ENCODE measurements at places on chromosomes 5 and 9. TPM values are rescaled to one million over a fixed set of nuclear protein-coding genes. Genes with fewer than 3 reads are reported as not detected.

DNA sequence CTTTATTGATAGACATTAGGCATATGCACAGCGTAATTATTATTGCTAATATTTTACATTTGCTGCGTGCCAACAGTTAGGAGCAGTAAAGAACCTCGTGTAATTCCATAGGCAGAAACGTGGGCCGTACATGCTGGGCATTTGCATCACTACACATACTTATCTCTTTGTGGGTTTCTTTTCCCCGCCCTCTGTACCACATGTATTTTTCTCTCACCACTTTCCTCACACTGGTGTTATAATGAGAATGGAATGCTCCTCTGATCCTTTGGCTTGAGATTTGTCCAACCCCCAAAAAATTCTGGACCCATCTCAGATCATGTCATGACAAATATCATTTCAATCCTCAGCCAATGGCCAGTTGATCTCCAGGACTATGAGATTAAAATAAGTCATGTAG, 1952.6 kb upstream of the WWC1 start:
- no peaks in the 10 kb centered on the region for H3K4me1 ChIP-seq
- no peak for DNase-seq
- H3K36me3 ChIP-seq: no peaks in the 10 kb centered on the region

DNA sequence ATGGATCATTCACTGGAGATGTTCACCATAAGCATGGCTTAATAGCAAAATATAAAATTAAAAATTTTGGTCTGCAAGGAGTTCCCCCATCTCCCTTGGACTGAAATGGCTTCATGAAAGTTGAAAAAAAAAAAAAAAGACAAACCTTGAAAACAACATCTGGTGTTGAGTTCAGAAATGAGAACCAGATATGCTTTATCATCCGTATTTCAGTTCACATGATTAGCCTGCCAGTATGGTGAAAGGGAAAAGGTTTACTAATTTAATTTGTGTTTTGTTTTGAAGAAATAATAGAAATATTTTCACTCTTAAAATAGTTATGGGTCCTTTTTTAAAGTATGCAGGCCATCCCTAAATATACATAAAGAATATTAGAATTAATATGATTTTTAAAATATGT, 67.8 kb downstream of the TMEM167A start:
- H3K4me3 ChIP-seq: no peak overlapping the region
- H3K36me3 ChIP-seq: no peaks in the 10 kb centered on the region
- H3K27ac ChIP-seq: no peak overlapping the region
- no peaks in the 10 kb centered on the region for H3K4me1 ChIP-seq
- no peak for DNase-seq

DNA sequence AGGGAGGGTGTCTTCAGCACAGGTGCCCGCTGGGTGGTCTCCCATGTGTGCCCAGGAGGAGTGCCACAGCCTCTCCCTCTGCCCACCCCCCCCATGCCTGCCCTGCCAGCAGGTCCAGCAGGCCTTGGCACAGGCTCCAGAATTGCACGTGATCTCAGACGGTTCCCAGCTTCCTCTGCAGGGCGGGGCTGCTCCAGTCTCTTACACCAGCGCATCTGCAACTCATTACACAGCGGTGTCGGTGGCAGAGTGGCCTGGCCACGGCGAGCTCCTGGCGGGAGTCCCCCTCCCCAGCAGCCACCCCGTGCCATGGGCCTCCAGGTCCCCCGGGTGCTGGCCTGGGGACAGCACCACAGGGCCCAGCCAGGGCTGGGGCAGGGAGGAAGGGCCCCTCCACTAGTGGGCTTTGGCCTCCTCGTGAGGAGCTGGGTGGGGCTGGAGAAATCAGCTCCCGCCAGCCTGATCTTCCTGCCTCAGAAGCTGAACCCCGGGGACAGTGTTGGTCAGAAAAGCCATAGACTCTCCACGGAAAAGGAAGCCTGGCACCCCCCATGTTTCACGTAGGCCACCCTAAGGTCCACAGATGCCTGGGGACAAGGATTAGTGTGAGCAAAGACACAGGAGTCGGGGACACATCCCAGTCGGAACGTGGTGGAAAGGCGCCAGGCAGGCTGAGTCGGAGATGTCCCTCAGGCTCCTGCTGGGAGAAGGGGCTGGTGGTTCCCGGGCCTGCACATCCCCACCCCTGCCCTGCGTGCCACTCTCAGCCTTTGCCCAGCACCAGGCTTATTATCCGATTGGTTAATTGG, 40.2 kb downstream of the RXRA start:
- no peaks in the 10 kb centered on the region for H3K27me3 ChIP-seq
- no peaks in the 10 kb centered on the region for H3K36me3 ChIP-seq
- no peak overlapping the region for H3K4me3 ChIP-seq
- H3K27ac ChIP-seq: no peak overlapping the region
- no peak for DNase-seq

- no peak overlapping the region for H3K4me3 ChIP-seq
- peaks cover 19% of the 10 kb centered on the region for H3K36me3 ChIP-seq
- H3K4me1 ChIP-seq: no peaks in the 10 kb centered on the region
- H3K27me3 ChIP-seq: no peaks in the 10 kb centered on the region
- no peak for DNase-seq
- no peak overlapping the region for H3K27ac ChIP-seq
These were observed 41.7 kb upstream of the SMC5 start for GRCh38 chr9:70217029-70217428.

GRCh38 chr9:98902516-98902915, 41.2 kb upstream of the COL15A1 start:
- no peak overlapping the region for H3K27ac ChIP-seq
- peaks cover 4% of the 10 kb centered on the region for H3K27me3 ChIP-seq
- peaks cover 5% of the 10 kb centered on the region for H3K4me1 ChIP-seq
- no peak overlapping the region for H3K4me3 ChIP-seq
- no peak for DNase-seq

DNA sequence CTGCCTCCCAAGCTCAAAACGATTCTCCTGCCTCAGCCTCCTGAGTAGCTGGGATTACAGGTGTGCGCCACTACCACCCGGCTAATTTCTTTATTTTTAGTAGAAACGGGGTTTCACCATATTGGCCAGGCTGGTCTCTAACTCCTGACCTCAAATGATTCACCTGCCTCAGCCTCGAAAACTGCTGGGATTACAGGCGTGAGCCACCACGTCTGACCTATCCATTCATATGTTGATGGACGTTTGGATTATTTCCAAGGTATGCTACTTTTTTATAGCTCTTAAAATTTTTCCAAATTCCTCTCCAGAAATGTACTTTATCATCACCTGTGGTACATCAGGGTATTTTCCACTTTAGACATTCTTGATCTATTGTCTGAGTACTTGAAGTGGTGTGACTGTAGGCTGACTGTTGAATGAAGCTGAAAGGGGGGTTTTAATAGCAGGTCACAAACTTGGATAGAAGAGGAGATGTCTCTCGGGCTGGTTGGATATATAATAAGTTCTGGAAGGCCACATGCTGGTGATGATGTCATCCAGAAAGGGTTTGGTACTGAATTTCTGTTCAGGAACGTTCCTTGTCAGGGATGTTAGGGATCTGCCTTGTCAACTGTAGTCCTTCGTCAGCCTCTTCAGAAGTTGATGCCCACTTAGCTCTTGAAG, 7.4 kb downstream of the CTNNA1 start:
- no peak overlapping the region for H3K27ac ChIP-seq
- peaks cover 26% of the 10 kb centered on the region for H3K36me3 ChIP-seq
- no peak for DNase-seq
- H3K4me1 ChIP-seq: peaks cover 21% of the 10 kb centered on the region
- H3K27me3 ChIP-seq: peaks cover 32% of the 10 kb centered on the region
- H3K4me3 ChIP-seq: no peak overlapping the region

The LMNB1 gene
- 198 TPM for total RNA-seq

DNA sequence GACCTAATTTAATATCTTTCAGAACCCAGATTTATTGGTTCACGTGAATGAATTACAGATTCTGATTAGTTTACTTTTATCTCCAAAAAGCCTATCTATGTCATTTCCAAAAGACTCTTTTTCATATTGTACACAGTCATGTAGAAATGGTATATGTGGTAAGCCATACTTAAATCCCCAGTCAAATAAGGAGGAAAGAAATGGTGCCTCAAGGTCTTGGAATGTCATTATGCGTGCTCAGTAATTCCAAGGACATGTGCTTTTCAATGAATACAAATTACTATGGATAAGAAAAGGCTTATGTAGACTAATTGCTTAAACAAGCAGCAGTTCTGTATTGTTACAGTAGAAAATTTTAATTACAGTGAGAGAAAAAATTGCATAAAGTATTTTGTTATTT, 64.1 kb upstream of the TYRP1 start:
- no peak overlapping the region for H3K4me3 ChIP-seq
- no peak for DNase-seq
- no peaks in the 10 kb centered on the region for H3K4me1 ChIP-seq
- no peaks in the 10 kb centered on the region for H3K27me3 ChIP-seq
- no peaks in the 10 kb centered on the region for H3K36me3 ChIP-seq
- no peak overlapping the region for H3K27ac ChIP-seq

GRCh38 chr5:62317810-62318209, 11.8 kb downstream of the KIF2A start:
- H3K4me3 ChIP-seq: no peak overlapping the region
- peak overlapping the region; percentile 55 for H3K27ac ChIP-seq
- H3K27me3 ChIP-seq: no peaks in the 10 kb centered on the region
- peaks cover 59% of the 10 kb centered on the region for H3K36me3 ChIP-seq
- H3K4me1 ChIP-seq: peaks cover 76% of the 10 kb centered on the region
- no peak for DNase-seq

GRCh38 chr5:102130386-102130785, 165.7 kb downstream of the SLCO4C1 start:
- no peak overlapping the region for H3K4me3 ChIP-seq
- no peaks in the 10 kb centered on the region for H3K27me3 ChIP-seq
- no peaks in the 10 kb centered on the region for H3K4me1 ChIP-seq
- DNase-seq: no peak

The GRIA1 gene
- total RNA-seq: not detected

DNA sequence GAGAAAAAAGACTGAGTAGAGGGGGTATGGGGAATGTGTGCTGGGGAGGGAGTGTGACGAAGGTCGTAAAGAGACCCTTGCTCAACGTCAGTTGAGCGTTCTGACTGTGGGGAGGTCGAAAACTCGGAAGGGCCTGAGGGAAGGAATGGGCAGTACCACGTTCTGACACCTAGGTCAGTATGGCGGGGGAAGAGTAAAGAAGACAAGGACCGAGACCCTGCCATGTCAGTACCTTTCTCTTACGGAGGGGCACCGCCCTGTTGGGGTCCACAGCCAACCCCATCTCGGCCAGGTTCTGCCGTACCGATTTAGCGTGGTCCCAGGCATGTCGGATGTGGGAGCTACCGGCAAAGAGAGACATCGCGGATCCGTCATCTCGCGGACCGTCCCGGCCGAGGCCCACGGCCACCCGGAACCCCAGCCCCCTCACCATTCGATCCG, 375 bp downstream of the NOP16 start:
- peak overlapping the region; percentile 98 for H3K4me3 ChIP-seq
- H3K27ac ChIP-seq: peak overlapping the region; percentile 99
- H3K27me3 ChIP-seq: no peaks in the 10 kb centered on the region
- H3K36me3 ChIP-seq: peaks cover 66% of the 10 kb centered on the region
- peak; percentile 20 for DNase-seq
- peaks cover 29% of the 10 kb centered on the region for H3K4me1 ChIP-seq

The PTGDS gene
- not detected for total RNA-seq

The CCDC187 gene
- total RNA-seq: 0.07 TPM

The STK32A gene
- not detected for total RNA-seq

The CDC25C gene
- total RNA-seq: 12.2 TPM

The ASB6 gene
- total RNA-seq: 16.6 TPM

The GAPT gene
- total RNA-seq: not detected

- H3K4me1 ChIP-seq: no peaks in the 10 kb centered on the region
- no peak overlapping the region for H3K4me3 ChIP-seq
- no peak for DNase-seq
- H3K27me3 ChIP-seq: no peaks in the 10 kb centered on the region
These were observed 365.3 kb downstream of the BNC2 start for GRCh38 chr9:16505199-16505598.

- H3K36me3 ChIP-seq: peaks cover 4% of the 10 kb centered on the region
- peak; percentile 71 for DNase-seq
- H3K27ac ChIP-seq: no peak overlapping the region
- no peaks in the 10 kb centered on the region for H3K4me1 ChIP-seq
- H3K27me3 ChIP-seq: peaks cover 11% of the 10 kb centered on the region
- H3K4me3 ChIP-seq: no peak overlapping the region
These were observed 107.7 kb downstream of the TENT4A start for GRCh38 chr5:6820851-6821479.

- H3K4me1 ChIP-seq: no peaks in the 10 kb centered on the region
- H3K4me3 ChIP-seq: no peak overlapping the region
- no peak for DNase-seq
- no peaks in the 10 kb centered on the region for H3K36me3 ChIP-seq
- no peaks in the 10 kb centered on the region for H3K27me3 ChIP-seq
These were observed 282.7 kb downstream of the ENC1 start for GRCh38 chr5:74357827-74358226.

The PRDM9 gene
- not detected for total RNA-seq

- H3K4me3 ChIP-seq: no peak overlapping the region
- DNase-seq: no peak
- H3K27ac ChIP-seq: no peak overlapping the region
- H3K36me3 ChIP-seq: peaks cover 3% of the 10 kb centered on the region
These were observed 109.1 kb downstream of the SUSD1 start for GRCh38 chr9:112065806-112066606.

DNA sequence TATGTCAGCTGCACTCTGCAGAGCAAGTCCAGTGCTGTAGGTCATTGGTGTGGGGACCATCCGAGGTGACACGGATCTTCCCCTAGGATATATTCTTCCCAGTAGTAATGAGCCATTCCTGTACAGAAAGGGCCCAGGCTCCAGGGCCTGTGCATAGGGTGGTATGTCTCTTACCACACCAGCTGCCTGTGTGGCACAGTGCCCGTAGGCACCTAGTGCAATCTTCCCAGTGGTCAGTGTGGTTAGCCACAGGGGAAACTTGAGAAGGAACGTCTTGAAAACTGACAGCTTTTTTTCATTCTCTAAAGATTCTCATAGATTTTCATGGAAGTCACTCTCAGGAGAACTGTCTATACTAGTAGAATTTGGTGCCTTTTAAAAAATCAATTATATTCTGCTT, 39.8 kb downstream of the CYSTM1 start:
- no peak for DNase-seq
- H3K27me3 ChIP-seq: no peaks in the 10 kb centered on the region

The KLHL3 gene
- total RNA-seq: 12.2 TPM

The PDLIM4 gene
- total RNA-seq: not detected

The ARL14EPL gene
- not detected for total RNA-seq

DNA sequence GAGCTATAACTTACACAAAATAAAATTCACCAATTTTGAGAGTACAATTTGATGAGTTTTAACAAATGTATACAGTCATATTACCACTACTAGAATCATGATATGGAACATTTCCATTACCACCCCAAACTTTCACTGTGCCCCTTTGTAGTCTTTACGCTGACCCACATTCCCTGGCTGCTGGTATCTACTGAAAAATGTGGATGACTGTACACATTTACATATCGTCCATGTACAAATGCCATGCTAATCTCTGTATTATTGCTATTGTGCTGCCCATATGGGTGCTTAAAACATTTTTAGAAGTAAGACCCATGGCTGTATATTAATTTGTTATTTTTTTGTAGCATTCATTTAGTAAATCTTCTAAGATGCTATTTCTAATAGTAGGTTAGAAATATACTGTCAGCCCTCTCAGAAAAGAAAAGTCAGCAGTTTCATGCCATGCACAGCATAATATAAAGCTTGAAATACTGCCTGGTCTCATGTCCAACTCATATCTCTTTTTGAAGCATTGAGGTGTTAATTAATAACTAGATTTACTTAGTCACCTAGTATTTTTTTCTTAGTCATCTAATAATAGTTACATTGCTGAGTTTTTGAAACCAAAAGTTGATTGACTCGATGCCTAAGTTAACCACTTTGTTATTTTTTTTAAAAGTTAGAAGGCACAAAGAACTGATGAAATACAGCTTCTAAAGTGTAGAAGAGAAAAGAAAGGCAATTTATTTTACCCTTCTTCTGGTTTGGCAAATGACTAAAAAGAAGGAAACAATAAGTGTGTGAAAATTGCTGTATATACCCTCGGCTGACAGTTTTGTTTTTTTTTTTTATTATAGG, 188.3 kb upstream of the MEF2C start:
- H3K4me3 ChIP-seq: no peak overlapping the region
- no peak overlapping the region for H3K27ac ChIP-seq
- DNase-seq: no peak
- H3K36me3 ChIP-seq: no peaks in the 10 kb centered on the region
